Activated naive CD8-positive, alpha-beta T cell treated with anti-CD3 and anti-CD28 coated beads, Interleukin-2, amount 50 U/mL, for 16 hours (primary cell): ENCODE measurements at places on chromosomes 16 and 17.

DNA sequence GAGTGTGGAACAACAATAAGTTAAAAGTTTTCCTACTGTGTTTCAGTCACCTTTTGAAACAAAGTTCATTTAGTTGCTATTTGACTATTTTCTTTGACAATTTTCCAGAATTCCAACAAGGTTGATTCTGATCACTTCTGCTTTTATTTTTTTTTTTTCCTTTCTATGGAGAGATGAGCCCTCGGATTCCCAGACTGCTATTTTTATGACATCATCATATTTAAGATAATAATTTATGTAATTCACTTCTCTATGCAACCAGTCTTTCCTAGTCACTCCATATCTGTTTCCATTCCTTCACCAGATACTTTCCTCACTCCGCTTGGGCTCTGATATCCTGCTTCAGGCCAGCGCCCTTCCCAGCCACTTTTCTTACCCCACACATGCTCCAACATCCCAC is 8.1 kb downstream of the OR4D2 start:
- no peak for DNase-seq

- DNase-seq: no peak
These were observed 3.7 kb upstream of the ABCA9 start for GRCh38 chr17:69064476-69064875.

- DNase-seq: no peak
These were observed 39.7 kb downstream of the CACNG4 start for GRCh38 chr17:67004181-67004580.

DNA sequence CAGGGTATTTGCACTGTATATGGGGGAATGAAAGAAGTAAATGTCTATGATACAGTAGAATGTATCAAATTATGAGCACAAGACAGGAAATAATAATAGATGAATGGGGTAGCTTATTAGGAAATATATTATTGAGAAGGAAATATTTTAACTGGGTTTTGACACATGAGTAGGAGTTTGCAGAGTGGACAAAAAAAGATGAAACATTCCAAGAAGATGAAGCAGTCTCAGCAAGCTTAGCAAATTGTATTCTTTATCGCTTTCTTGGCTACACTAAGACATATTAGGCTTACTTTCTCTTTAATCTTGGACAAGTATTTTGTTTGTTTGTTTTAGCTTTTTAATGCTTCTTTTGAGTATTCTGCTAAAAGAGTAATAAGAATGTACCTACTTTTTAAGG is 1.3 kb upstream of the KRTAP4-9 start:
- DNase-seq: no peak

GRCh38 chr16:20870122-20870820 is 29.9 kb downstream of the DCUN1D3 start:
- no peak for DNase-seq

DNA sequence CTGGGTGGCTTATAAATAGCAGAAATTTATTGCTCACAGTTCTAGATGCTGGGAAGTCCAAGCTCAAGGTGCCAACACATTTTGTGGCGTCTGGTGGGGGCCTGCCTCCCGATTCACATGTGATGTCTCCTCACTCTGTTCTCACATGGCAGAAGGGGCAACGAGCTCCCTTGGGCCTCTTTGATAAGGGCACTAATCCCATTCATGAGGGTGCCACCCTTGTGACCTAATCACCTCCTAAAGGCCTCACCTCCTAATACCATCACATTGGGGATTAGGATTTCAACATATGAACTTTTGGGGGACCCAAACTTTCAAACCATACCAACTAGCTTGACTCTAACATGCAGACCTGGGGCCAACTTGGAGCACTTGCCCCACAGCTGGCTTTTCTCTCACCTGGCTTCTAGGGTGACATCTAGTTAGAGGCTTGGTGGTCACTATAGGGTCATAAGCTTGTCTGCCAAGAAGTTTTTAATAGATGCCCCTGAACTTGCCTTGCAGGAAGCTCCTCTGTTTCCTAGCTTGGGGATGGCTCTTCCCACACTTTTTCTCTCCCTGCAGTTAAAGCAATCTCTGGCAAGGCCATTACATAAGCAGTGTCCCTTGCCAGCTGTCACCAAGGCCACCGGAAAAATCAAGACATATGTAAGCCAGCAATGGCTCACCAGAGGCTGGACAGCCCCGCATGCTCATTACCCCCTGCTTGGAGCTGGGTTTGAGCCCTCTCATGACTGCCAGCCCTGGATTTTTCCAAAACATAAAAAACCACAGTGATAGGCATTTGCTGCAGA is 8.4 kb upstream of the MED9 start:
- no peak for DNase-seq

DNA sequence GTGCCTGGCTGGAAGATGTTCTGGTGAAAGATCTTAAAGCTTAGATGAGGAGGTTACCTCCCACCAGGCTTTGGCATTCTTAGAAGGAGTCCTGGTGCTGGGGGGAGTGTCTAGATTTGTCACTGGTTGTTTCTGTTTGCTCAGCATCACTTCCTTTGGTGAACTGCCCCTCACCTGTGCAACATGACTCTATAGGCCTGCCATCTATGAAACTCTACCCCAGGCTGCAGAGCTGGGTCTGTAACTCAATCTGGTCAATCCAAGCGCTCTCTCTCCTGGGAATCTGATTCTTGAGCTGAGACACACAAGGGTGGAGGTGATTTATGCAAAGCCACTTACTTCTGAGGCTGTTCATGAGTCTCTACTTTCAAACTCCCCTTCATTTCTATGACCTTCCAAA is 399.4 kb downstream of the NPIPA7 start:
- no peak for DNase-seq

DNA sequence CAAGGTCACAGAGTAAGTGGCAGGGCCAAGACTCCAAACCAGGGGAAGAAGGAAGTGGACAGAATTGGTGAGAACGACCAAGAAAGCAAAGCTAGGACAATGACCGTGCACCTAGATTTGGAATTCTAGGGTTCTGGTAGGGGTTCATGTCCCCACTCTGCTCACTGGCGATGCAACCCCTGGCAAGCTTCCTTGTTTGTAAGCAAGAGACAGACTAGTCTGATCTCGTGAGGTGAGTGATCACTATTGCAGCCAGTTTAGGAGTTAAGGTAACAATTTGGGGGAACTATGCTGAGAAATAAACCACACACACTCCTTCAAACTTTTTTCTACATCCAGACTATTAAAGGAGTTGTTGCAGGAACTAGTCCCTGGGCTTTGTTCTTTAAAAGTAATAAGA is 48.1 kb downstream of the XPO6 start:
- no peak for DNase-seq

- DNase-seq: no peak
These were observed 825 bp downstream of the METTL9 start for GRCh38 chr16:21600031-21600773.

GRCh38 chr17:71558901-71559300 is 561.9 kb upstream of the SOX9 start:
- no peak for DNase-seq

- no peak for DNase-seq
These were observed 47.8 kb downstream of the NFAT5 start for GRCh38 chr16:69613378-69614154.

GRCh38 chr17:72307836-72308235 is 187.0 kb downstream of the SOX9 start:
- no peak for DNase-seq

- DNase-seq: no peak
These were observed 157.3 kb downstream of the CDH13 start for GRCh38 chr16:82783933-82784572.

GRCh38 chr16:82972331-82972919 is 345.7 kb downstream of the CDH13 start:
- DNase-seq: no peak

DNA sequence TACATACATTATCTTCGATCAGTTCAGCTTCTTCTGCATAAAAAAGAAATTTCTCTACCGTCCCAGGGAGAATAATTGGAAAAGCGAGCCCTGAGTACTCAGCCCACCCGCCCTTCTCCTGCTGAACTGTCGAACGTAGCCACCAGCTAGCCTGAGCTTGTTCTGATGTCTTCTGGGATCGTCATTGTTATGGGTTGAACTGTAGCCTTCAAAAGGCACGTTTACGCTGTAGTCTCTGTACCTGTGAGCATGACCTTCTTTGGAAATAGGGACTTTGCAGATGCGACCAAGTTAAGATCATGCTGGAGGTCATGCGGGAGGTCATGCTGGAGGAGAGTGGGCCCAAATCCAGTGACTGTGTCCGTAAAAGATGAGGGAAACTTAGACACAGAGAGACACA is 86.2 kb downstream of the CMIP start:
- DNase-seq: no peak

GRCh38 chr17:29707212-29707571 is 84.5 kb upstream of the CORO6 start:
- DNase-seq: no peak

GRCh38 chr17:1852327-1852726 is 22.5 kb downstream of the RPA1 start:
- DNase-seq: no peak

GRCh38 chr17:8163978-8164814 is 1.4 kb upstream of the VAMP2 start:
- DNase-seq: no peak

GRCh38 chr16:73056448-73056847 is 8.5 kb upstream of the ZFHX3 start:
- no peak for DNase-seq

DNA sequence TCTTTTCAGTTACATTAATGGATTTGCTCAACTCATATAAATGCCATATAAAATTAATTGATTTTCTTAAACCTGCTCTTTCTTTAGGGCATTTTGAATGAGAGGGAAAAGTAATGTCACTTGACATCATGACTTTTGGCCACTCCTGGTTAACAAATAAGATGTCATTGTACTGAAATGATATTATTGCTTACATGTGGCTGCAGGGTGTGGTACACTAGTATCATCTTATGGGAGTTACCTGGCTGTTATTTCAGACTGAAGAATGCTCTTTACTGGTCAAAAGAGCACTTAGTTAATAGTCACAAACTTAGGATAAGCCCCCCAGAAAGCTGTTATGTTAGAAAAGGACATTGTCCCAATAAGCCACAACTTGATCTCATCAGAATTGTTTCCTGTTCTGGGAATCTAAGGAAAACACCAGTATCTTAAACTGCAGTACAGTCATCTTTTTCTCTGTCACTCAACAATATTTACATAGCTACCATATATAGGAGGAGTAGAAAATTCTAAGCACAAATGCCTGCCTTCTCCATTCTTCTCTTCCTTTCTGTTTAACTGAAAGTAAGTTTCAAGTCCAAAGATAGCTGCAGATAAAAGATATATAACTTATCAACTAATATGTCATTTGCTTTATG is 53.9 kb upstream of the MRC2 start:
- no peak for DNase-seq

DNA sequence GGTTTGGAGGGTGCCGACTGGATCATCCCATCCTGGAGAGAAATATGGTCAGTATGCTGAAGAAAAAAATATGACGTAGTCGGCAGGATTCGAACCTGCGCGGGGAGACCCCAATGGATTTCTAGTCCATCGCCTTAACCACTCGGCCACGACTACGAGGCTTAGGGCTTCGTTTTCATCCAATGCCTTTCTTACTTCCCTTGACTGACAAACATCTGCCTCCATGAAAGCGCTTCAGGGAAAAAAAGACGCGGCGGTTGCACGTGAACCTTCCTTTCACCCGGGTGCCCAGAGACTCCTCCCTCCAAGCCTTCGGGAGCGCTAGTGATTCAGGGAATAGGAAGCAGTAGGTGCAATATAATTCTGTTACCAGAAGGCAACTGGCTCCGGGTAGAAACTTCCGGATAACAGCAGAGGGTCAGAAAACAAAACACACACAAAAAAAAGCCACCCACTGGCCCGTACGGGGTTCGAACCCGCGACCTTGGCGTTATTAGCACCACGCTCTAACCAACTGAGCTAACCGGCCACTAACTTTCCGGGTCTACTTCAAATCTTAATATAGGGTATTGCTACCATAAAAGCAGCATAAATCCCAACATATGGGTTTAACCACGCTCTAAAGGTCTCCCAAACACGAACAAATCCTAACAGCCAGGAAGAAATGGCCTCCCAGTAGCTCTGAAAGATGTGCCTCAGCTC is 16.3 kb upstream of the AURKB start:
- DNase-seq: no peak

GRCh38 chr16:89924297-89924924 is 1.3 kb downstream of the TUBB3 start:
- no peak for DNase-seq

DNA sequence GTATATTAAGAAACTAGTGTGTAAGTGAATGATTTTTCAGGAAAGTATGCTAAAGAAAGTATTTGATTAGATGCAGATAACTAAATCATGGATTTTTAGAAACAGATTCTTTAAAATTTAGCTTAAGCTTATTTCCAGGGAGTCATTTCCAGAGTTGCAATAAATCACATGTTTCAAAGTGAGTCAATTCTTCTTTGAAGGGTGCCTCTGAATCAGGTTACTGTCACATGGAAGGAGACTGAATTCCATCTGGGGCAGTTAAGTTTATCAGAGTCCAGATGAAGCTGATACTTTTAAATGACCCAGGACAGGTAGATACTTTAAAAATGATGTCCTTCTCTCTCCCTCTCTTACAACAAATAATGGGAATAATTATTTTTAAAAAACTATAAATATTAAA is 5.0 kb downstream of the MFSD11 start:
- no peak for DNase-seq

GRCh38 chr17:77496401-77496801 is 355.6 kb downstream of the SEC14L1 start:
- DNase-seq: no peak

DNA sequence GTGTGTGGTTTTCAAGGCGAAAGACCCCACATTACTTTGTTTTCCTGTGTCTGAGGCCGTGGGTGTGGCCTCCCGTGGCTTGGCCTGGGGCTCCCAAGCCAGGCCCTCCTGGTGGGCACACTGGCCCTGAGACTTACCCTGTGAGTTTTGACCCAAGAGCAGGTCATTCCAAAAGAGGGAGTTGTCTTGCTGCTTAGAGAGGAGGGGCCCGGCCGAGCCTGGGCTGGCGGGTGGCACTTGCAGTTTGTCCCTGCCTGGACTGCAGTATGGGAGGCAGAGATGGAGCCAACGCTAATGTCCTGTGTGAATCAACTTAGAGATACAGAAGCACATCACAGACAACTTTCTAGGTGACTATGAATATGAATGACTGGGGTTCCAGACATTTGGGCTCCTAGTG is 22.7 kb downstream of the PLEKHG4 start:
- no peak for DNase-seq

DNA sequence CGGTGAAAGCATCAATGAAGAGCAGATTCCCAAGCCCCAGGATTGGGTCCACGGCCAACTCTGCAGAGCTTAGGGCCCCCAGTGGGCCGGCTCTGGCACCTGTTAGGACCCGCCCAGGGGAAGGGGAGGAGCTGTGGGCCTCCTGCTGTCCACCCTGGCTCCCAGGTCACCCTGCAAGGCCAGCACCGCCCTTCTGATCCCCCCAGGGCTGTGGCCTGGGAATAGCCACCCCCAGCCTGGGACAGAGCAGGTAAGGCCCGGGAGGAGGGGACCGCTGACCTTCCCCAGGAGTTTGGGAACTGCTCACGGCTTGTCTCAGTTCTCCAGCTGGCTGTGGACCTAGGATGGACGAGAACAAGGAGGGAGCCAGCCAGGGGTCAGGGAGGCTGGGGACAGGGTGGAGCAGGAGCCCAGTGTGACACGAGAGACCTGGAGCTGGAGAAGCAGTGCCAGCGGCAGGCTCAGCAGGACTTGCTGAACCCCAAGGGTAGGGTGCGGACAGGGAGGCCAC is 39.3 kb upstream of the SLC38A10 start:
- DNase-seq: no peak
